ENCODE measurements at places on chromosomes 3 and 15.

DNA sequence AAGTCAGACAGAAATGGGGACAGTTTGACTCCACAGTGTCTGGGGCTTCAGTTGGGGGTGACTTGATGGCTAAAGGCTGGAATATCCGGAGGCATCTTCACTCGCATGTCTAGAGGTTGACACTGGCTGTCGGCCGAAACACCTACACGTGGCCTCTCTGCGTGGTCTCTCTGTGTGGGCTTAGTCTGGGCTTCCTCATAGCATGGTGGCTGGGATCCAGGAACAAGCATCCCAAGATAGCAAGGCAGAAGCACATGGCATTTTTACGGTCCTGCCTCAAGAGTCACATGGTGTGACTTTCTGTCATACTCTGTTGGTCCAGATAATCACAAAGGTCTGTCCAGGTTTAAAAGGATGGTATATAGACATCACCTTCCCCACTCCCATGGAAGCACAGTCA, 34.5 kb downstream of the MAGI1 start:
- DNase-seq, result no peak

DNA sequence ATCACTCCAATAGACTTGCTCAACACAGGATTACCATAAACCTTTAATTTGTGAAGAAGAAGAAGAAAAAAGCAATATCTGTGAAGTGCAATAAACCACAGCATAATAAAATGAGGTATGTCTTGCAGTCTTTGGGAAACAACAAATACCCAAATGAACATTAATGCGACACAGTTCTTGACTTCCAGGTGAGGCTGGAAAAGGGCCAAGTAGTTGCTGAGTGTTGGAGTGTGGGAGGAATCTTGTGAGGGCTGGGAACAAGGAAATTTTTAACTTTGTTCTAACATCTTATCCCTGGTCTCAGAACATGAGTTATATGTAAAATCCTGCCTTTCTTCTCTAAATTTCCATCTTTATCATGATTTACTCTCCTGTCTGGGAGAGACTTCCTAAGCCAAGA, 206.5 kb downstream of the DTWD1 start:
- DNase-seq, result no peak

DNA sequence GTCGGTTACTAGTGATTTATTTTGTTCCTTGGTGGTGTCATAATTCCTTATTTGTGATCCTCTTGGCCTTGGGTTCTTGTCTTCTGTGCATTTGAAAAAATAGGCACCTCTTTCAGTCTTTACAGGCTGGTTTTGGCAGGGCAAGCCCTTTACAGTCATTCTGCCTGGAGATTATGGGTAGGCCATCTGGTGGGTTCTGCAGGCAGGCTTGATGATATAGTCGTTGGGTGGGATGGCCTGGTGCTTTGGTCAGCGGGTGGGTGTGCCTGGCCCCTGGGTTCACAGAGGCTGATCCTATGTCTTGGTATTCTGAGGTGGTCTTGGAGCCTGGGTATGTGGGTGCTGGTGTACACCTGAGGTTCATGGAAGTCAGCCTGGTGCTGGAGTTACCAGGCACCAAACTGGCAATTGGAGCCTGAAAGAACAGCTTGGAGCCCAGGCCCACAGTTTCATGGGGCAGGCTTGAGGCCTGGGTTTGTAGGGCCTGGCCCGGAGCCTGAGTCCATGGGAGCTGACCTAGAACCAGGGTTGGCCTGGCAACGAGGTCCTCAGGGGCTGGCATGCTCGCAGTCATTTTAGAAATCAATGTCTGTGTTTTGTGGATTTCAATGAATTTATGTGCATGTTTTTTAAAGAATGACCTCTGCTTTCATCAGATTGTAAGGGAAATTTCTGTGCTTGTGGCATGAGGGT, 63.3 kb downstream of the DOCK3 start:
- DNase-seq, result no peak

DNA sequence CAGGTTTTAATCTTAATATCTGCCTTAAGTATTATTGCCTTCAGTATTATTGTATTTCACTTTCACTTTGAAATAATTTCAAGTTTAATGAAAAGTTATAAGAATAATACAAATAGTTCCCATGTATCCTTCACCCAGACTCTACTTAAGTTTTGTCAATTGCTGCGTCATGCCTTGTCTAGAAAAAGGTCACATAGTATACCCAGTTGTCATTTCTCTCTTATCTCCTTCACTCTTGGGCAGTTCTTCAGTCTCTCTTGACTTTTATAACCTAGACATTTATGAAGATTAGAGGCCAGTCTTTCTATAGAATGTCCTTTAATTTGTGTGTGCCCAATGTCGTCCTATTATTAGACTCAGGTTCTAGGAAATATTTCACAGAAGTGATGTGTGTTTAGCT, 367.7 kb downstream of the LSAMP start:
- DNase-seq, result no peak

DNA sequence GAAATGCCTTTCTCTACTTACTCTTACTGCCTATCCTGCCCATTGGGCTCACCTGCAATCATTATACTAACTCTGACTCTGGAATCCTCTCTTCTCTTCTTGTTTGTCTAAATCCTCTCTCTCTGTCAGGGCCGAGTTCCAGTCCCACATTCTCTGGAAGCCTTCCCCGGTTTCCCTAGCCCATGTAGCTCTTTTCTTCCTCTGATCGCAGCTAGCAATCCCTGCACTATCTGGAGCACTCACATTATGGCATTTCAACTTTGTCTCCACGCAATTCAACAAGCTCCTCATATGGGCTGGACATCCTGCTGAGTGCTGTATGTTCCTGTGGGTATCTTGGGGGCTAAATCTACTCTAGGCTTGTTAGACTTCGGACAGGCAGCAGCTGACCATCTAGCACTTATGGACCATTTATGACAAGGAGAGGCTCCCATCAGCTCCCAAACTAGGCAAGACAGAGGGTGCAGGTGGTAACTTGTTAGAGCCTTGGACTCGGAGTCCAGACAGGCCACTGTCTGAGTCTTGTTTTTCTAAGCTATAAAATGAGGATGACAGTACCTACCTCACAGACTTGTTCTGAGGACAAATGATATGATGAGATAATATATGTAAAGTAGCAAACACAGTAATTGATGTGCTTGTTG, 58.3 kb downstream of the EPHB3 start:
- no peak for DNase-seq

GRCh38 chr15:31364301-31365031, 37.8 kb downstream of the KLF13 start:
- no peak for DNase-seq

GRCh38 chr15:92663250-92663951, 7.8 kb upstream of the FAM174B start:
- DNase-seq, result no peak

GRCh38 chr15:49984436-49984835, 134.6 kb downstream of the ATP8B4 start:
- DNase-seq, result no peak

GRCh38 chr3:52633786-52634185, 51.9 kb downstream of the PBRM1 start:
- peak; percentile 22 for DNase-seq

DNA sequence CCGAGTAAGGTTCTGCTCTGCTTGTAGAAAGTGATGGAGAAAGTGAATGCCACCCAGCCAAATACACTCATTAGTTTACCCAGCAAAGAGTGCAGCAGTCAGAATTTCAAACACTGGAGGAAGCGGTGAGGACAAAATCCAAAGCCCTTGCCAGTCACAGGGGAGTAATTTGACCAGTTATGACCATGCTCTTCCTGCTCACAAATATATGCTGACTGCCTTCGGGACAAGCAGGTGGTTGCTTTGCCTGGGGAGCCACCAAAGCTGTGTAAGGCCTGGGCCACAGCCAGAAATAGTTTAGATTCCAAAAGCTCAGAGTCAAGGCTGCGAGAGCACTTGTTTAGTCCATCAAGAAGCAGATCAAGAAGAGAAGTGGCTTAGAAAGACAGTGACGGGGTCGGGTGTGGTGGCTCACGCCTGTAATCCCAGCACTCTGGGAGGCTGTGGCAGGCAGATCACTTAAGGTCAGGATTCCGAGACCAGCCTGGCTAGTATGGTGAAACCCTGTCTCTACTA, 51.0 kb upstream of the ATP13A3 start:
- DNase-seq, result peak; percentile 88

DNA sequence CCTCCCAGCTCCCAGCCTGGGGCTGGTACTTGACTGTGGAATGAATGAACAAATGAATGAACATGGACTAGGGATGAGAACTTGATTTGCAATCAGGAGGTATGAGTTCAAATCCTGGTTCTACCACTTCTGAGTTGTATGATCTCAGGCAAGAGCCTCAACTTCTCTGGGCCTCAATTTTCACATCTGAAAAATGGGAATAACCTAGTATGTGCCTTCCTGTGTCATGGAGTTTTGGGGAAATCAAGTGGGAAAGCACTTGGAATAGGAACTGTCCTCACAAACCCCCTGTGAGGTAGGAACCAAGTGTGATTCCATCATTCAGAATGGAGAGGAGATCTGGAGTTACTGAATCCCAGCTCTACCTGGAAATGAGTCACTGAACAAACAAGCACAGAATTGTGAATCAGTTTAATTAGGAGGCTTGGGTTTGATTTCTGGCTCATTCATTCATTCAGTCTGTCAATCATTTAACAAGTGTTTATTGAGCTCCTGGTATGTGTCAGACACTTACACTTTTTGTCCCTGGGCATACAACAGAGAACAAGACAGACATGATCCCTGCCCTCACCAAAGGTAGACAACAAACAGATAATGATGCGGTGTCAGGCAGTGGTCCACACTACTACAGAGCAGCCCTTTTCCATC, 29.7 kb downstream of the DNASE1L3 start:
- no peak for DNase-seq

DNA sequence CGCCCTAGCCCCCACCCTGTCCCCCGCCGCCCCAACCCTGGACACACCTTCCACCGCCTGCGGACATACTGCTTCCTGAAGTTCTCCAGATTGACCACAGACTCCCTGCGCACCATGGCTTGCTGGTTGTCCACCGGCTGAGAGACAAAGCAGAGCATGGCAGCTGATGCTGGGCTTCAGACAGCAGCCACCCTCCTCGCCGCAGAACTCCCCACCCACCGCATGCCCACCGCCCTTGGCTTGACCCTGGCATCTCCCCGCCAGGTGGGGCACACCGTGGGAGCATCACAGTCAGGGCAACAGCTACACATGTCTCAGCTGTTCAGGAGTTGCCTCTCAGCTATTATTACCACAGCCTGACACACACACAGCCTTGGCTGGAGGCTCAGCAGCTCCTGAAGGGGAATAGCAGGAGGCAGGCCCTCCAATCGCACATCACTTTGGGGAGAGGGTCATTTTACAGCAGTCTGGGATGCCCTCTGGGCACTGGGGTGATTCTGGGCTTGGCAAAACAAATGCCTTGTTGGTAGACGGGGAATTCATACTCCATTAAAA, 78.4 kb upstream of the HERC1 start:
- no peak for DNase-seq

- DNase-seq, result no peak
These were observed 27.4 kb upstream of the FAM174B start for GRCh38 chr15:92682741-92683510.

DNA sequence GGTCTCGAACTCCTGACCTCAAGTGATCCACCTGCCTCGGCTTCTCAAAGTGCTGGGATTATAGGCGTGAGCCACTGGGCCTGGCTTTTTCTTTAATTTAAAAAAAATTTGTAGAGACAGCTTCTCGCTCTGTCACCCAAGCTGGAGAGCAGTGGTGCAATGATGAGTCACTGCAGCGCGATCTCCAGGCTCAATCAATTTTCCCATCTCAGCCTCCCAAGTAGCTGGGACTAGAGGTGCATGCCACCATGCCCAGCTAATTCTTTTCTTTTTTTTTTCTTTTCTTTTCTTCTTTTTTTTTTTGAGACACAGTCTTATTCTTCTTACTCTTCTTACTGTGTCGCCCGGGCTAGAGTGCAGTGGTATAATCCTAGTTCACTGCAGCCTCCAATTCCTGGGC, 19.8 kb downstream of the TUBGCP4 start:
- DNase-seq, result no peak

Measured in ACHN (cell line).